Right lobe of liver (tissue), 6 donors: ENCODE measurements at places on chromosomes 5 and 9. TPM values are rescaled to one million over a fixed set of nuclear protein-coding genes. Genes with fewer than 3 reads are reported as not detected.

Gene FOXD4L3
- total RNA-seq, result 0.11 TPM

- no peak overlapping the region for H3K4me3 ChIP-seq
- H3K27ac ChIP-seq, result no peak overlapping the region
- no peaks in the 10 kb centered on the region for H3K27me3 ChIP-seq
- H3K36me3 ChIP-seq, result no peaks in the 10 kb centered on the region
- DNase-seq, result no peak
Measured at GRCh38 chr9:15135164-15135792, 171.7 kb downstream of the TTC39B start.

DNA sequence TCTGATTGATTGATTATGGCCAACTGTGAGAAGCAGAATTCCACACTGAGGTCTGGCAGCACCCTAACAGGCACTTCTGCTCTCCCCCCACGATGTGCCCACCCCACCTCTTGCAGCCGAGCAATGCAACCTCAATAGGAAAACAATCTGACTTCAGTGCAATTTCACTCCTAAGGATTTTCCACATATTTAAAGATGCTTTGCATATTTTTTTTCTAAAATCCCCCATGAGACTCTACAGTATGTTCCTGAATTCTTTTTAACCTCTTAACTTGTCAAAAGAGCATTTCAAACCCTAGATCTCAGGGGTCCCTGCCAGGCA is 243.1 kb downstream of the AUH start:
- no peak overlapping the region for H3K27ac ChIP-seq
- H3K27me3 ChIP-seq, result no peaks in the 10 kb centered on the region
- no peaks in the 10 kb centered on the region for H3K36me3 ChIP-seq
- H3K4me1 ChIP-seq, result no peaks in the 10 kb centered on the region
- DNase-seq, result no peak

Gene ADRA1B
- total RNA-seq, result 17.1 TPM

Gene PIP5K1B
- total RNA-seq, result not detected
